ENCODE measurements at places on chromosomes 1 and 21.

- DNase-seq: peak; percentile 83
These were observed at the start of gene TRIM62 for GRCh38 chr1:33181921-33182341. Gene TRIM62, minus strand, starts transcription at chr1:33182043. Its CDS starts 611 bp downstream, at chr1:33181432.

- no peak for DNase-seq
These were observed 22.3 kb upstream of the LRP8 start for GRCh38 chr1:53349968-53350852.

DNA sequence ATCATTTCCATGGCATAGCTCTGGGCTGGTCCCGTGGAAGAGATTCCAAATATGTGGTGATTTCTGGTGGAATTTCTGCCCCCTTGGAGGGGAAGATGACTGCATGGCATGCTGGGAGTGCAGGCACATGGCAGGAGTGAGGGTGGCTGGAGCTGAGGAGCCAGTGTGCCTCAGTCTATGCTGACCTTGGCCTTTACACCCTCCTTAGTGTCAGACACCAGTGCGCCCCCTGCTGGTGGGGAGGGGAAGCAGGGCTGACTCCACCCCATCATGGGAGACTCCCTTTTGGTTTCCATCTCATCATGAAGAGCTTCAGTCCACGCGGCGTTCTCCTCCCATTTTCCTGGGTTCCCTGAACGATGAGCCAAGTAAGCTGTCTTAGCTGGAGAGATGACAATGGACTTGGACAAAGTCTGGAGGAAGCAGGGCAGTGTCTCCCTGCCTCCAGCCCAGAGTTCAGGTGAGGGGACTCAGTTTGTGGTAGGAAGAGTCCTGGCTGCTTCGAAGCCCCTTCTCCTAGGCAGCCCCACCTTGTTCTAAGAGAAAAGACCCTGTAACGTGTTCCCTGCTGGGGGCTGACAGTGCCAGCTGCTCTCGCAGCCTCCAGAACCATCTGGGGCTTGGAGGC is 10.3 kb downstream of the ALX3 start:
- peak; percentile 67 for DNase-seq

GRCh38 chr21:35987475-35987874 is 72.9 kb downstream of the SETD4 start:
- no peak for DNase-seq

GRCh38 chr21:37631319-37632117 is 264.9 kb downstream of the DYRK1A start:
- DNase-seq: no peak

DNA sequence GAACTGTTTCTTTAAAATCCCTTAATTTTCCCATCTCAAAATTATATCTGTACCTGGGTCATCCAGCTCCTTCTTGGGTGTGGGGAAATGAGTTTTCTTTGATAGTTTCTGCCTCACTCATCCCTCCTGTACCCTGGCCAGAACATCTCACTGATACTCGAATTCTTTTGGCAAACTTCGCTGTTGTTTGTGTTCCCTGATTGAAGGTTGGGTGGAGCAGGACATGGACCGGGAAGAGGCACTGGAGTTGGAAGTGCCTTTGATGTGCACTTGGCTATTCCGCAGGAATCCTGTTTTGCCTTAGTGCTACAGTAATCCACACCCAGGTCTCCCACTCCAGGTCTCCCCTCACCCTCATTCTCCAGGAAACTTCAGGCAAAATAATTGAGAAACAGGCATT is 11.2 kb downstream of the MINDY1 start:
- DNase-seq: no peak

GRCh38 chr1:167473761-167474160 is 44.6 kb downstream of the CD247 start:
- DNase-seq: no peak

- DNase-seq: no peak
These were observed 12.4 kb upstream of the LRRN2 start for GRCh38 chr1:204697893-204698292.

GRCh38 chr1:163054181-163054591 is 15.0 kb upstream of the RGS4 start:
- no peak for DNase-seq

- DNase-seq: no peak
These were observed 13.1 kb downstream of the CELSR2 start for GRCh38 chr1:109262231-109263055.

DNA sequence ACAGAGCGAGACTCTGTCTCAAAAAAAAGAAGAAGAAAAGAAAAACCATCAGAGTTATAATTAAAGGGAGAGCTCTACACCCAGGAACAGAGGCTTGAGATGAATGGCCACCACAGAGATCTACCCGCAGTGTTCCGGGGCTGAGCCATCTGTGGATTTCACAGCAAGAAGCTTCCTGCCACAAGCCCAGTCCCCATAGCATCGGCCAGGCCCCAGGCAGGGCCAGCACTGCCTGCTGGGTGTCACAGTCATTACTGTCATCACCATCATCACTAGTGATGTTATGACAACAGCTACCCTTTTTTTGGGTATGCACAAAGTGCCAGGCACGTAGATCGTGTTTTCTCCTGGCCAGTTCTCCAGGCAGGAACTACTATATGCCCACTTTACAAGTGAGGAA is 111.6 kb upstream of the VAMP3 start:
- no peak for DNase-seq

DNA sequence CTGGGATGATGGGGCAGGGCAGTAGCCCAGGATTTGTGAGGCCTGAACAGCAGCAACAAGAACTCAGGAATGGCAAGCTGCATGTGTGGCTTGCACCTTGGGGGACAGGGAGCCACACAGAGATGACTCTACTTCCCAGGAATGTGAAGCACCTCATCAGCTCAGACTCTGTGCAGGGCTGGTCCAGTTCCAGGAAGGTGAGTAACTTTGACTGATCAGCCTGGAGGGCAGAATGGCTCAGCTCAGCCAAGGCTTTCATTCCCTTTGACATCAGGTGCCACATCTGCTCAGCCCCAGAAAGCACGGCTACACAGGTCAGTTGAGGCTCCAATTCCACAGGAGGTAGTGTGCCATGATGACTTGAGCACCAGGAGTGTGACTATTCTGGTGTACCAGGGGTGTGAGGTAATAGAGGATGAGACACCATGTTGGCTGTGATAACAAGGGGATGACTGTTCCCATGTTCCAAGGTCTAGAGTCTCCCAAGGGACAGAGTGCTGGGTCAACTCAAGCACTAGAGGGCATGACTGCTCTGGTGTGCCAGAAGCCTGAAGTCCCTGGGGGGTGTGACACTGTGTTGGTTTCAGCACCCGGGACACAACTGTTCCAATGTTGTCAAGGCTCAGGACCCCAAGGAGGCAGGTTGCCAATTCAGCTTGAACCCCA is 625.8 kb upstream of the ADGRL2 start:
- no peak for DNase-seq

DNA sequence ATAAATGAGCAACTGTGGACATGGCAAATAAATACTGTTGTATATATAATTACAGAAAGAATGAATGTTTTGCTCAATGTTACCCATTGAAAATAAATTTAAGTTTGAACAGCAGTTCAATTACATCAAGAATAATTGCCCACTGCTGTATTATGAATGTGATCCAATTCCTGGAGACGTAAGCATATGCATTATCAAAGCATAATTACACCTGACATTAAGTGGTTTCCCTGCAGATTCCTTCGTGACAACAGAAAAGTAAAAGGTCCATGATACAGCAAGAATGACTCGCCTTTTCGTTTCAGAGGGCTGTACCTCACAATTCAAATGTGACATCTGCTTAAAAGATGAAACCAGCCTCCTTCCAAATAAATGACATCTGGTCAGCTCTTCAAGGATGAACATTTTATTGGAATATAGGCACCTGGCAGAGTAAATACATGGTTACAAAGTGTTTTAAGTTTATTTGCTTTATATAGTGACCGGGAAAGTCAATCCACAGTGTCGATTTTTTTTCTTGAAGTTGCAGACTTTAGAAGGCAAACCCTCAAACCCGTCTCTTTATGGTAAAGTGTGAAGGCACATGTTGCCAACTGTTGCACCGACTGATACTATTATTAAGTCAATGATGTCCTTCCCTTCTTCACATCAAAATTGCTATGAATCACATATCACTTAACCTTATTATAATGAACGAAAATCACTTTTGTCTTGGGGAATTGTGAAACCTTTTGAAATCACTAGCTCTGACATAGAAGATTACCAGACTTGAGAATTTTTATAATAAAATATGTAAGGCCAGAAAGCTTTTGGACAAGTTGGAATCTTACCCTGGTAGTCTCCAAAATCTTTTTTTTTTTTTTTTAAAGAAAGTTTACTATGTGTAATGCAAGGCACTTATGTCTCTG is 36.2 kb upstream of the EDEM3 start:
- no peak for DNase-seq

- no peak for DNase-seq
These were observed 12.2 kb upstream of the AXDND1 start for GRCh38 chr1:179353546-179353945.

DNA sequence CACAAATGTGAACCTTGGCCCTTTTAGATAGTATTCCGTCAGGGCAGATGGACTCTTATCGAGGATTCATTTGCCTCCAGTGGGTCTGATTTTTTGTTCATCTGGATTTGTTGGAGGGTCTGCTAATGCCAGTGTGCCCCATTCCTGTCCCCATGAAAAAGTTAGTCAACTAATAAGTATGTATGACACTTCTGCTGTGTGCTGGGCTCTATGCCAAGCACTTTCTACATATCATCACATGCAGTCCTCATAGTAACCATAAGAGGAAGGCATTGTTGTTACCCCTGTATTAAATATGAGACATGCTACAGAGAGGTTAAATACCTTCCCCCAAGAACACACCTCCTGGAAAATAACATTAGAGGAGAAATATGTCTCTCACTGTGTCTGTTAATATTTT is 46.6 kb upstream of the MAB21L3 start:
- no peak for DNase-seq

- DNase-seq: no peak
These were observed 6.2 kb downstream of the HSD11B1 start for GRCh38 chr1:209710847-209711246.

DNA sequence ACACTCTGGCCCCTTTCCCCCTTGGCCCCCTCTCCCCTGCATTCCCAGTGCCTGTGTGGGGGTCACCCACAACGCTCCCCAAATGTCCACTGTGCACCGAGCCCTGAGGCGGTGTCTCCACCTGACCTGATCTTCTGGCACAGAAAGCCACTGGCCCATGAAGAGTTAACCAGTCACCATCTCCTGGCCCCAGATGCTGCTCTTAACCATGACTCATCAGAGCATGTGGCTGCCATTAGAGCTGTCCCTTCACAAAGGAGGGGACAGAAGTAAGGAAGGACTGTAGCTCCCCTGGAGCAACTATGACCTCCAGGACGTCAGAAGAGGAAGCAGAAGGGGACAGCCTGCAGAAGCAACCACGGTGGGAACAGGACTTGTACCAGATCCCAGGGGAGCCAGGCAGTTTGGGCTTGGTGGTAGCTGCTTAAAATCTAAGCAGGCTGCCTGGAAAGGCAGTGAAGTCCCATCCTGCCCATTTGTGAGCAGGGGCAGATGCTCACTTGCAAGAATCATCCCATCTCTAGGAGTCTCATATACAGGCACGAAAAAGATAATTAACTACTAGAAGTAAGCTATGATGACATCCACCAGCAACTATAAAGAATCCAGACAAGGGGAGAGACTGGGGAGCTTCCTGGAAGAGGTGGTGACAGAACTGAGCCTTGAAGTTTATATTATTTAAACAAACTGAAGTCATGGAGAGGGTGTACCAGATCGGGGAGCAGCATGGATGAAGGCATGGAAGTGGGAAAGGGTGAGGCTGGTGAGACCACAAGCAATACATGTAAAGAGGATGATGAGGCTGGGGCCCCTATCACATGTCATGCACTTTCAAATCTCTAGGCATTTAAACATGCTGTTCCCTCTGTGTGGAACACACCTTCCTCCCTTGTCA is 1.1 kb upstream of the TTC39A start:
- DNase-seq: peak; percentile 70

- DNase-seq: peak; percentile 62
These were observed 46.1 kb upstream of the SLC30A1 start for GRCh38 chr1:211625040-211625439.

DNA sequence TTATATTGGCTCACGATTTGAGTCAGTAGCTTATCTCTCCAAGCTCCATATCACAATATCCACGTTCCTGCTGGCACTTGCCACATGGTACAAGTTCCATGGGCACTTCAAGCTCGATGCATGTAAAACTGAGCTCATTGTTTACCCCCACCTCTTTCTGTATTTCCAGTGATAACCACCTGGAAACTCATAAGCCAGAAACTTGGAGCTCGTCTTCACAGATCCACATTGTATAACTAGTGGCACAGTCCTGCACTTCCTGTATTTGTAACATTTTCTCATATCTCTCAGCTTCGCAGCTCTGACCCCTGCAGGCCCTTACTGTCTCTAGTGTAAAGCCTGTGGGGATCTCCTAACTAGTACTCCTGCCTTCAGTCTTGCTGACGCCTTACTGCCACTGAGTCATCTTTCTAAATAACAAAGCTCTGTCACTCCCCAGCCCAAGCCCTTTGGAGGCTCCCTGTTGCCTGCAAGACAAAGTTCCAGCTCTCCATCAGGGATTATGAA is 6.5 kb upstream of the C2CD4D start:
- peak; percentile 46 for DNase-seq

GRCh38 chr1:180031664-180032063 is 77.1 kb downstream of the CEP350 start:
- DNase-seq: no peak

DNA sequence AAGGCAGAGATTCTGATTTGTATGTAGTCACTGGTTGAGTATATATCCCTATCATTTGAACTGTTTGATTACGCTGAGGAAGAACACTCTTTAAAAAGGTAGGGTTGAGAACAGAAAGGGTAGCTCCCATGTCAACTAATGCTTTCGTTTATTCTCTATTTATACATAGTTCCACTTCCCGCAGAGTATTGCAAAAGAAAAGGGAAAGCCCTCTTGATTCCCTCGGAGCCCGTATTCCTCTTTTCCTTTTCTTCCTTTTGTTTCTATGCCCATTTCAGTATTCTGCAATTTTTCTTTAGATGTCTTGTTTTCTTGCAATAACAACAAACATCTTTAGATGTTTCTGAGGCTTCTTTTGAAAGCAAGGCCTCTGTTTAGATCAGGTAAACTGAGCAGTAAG is 78.2 kb downstream of the DNTTIP2 start:
- no peak for DNase-seq

GRCh38 chr1:56411484-56412180 is 167.7 kb downstream of the PLPP3 start:
- no peak for DNase-seq

DNA sequence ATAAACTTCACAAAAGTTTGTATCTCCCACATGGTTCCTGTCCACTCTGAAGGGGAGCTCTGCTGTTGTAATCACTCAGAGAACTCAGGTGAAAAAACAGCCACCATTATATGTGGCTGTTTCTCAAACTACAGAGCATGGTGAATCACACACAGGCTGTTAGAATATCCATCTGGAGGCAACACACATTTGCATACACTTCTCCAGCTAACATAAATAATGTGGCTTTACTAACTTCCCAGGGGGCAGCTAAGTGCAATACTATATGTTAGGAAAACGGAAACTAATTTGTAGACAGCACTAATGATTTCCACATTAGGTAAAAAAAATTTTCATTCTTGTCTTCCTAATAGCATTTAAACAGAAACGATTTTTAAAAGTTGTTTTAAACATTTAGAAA is 49.3 kb downstream of the PTGFR start:
- no peak for DNase-seq

GRCh38 chr1:36256558-36257374 is 32.5 kb downstream of the THRAP3 start:
- no peak for DNase-seq
